Hepatocyte (in vitro differentiated cells): ENCODE measurements at places on chromosomes 3 and 15. TPM values are rescaled to one million over a fixed set of nuclear protein-coding genes. Genes with fewer than 3 reads are reported as not detected.

DNA sequence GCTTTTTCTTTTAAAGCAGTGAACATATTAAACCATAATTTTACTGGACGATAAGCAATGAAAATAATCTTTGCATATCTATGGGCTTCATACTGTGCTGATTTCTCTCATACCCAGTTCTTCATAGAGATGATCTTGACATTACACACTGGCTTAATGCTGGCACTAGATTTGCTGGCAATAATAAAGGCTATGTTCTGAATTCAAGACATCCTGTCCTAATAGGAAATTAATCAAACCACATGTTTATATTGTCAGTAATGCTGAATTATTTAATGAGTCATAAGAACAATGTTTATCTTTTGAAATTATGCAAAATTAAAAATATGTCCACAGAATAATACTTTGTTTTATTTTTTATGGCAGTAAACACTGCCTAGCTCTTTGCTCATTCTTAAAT is 643.2 kb downstream of the OTOL1 start:
- DNase-seq: no peak

GRCh38 chr3:46312991-46313390 is 40.9 kb upstream of the CCR2 start:
- peak; percentile 30 for DNase-seq

- DNase-seq: no peak
These were observed 12.2 kb upstream of the MAPK6 start for GRCh38 chr15:52006702-52007340.

- DNase-seq: no peak
These were observed 22.3 kb downstream of the IL5RA start for GRCh38 chr3:3087716-3088465.

GRCh38 chr15:51888593-51889195 is 59.2 kb downstream of the TMOD3 start:
- DNase-seq: peak; percentile 17

The LSMEM2 gene
- polyA plus RNA-seq: 0.39 TPM in 1 of 2 replicates, not detected in the other

The COL6A6 gene
- 0.23 and 0.24 TPM in 2 replicates for polyA plus RNA-seq

The CLN6 gene
- 10.7 and 11.0 TPM in 2 replicates for polyA plus RNA-seq

The CRABP1 gene
- polyA plus RNA-seq: 153 and 179 TPM in 2 replicates

The ATG3 gene
- 60.2 and 62.5 TPM in 2 replicates for polyA plus RNA-seq

The GABRR3 gene
- polyA plus RNA-seq: not detected in 2 replicates
